SJSA1 (cell line): ENCODE measurements at places on chromosomes 1 and 21.

GRCh38 chr1:237791592-237791991, 99.1 kb downstream of the ZP4 start:
- DNase-seq, result no peak

GRCh38 chr1:9235096-9235459, 504 bp downstream of the H6PD start:
- DNase-seq, result peak; percentile 72

GRCh38 chr1:3466366-3467075, 12.1 kb downstream of the ARHGEF16 start:
- DNase-seq, result no peak

DNA sequence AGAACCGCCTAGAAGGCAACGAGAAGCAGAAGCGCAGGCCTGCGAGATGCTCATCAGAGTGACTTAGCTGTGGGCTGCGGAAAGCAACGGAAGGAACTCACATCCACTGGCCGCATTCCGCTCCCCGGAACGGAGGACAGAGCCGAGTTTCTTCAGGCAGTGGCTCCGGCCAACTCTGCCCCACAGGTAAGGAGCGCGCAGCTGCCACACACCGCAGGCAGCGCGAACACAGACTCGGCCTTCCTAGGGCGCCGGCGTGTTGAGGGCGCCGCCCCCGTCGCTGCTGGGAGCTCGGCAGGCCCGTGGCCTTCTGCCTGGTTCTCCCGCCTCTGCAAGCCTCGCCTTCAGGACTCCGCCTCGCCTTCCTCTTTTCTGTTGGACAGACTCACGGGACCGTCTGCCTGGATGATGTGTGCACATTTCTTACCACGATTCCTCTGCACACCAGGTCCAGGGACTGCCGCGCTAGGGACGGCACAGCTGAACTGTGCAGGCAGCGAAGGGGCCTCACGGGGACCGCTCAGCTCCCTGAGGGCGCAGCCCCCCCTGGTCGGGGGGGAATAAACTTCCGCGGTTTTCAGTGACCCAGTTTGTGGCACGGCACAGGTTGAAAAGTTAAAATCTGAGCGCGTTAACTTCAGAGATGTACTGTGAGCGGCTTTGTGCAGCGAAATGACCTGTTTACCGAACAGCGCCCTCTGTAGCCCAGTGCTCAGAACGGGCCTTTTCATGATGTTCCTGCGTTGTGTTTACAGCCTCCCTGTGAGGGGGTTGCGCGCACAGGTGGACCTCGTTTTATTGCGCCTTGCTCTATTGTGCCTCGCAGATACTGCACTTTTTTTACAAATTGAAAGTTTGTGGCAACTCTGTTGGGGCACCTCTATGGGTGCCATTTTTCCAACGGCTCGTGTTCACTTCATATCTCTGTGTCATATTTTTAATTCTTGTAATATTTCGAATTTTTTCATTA, 15.8 kb downstream of the TCP10L start:
- DNase-seq, result peak; percentile 78
